IMR-90 (cell line): ENCODE measurements at places on chromosomes 3 and 15.
A peak's percentile ranks its signal among the peaks of the same experiment; 100 is the strongest.

DNA sequence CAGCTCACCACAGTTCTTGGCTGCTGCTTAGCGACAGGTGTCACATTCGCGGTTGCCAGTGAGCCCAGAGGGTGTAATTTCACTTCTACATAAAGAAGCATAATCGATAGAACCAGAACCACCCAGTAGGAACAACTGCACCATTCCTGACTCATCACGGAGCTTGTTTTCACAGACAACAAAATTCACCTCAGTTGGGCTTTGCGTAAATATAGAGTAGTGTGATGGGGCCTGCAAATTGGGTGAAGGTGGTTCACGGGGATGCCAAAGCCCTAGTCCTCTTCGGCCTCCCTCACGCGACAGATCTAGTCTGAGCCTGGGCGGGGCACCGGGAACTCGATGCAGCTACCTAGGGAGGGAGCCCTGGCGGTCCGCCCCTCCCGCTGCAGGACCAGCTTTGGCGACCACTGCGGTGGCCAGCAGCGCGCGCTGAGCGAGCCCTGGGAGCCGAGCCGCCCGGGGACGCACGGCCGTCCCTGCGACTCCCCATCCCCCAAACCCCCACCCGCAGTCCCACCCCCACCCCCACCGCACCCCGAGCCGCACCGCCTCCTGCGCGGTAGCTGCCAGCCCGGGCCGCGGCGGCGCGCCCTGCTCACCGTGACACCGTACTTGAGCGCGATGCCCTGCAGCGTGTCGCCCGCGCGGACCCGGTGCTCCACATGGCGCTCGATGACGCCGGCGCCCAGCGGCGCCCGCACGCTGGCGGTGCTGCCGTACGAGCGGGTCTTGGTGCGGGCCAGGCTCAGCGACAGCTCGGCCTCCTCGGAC, 519 bp downstream of the LYSMD2 start:
- H3K27me3 ChIP-seq = no peaks in the 10 kb centered on the region
- H3K36me3 ChIP-seq = no peaks in the 10 kb centered on the region
- H3K27ac ChIP-seq = peak overlapping the region; percentile 6; the same call in 1 of the 2 replicates
- H3K4me1 ChIP-seq = peaks cover 8% of the 10 kb centered on the region
- no peak for DNase-seq

GRCh38 chr15:47817969-47818548, 100.8 kb downstream of the SEMA6D start:
- no peaks in the 10 kb centered on the region for H3K36me3 ChIP-seq
- no peak overlapping the region for H3K4me3 ChIP-seq
- H3K4me1 ChIP-seq = peaks cover 3% of the 10 kb centered on the region; the same call in 1 of the 2 replicates
- H3K27ac ChIP-seq = no peak overlapping the region
- H3K27me3 ChIP-seq = peaks cover 17% of the 10 kb centered on the region

- H3K36me3 ChIP-seq = no peaks in the 10 kb centered on the region
- H3K27ac ChIP-seq = no peak overlapping the region
- peaks cover 9% of the 10 kb centered on the region for H3K27me3 ChIP-seq
- no peak for DNase-seq
These were observed 19.4 kb upstream of the IQCF6 start for GRCh38 chr3:51798411-51798963.

GRCh38 chr3:17747174-17747889, 4.9 kb upstream of the TBC1D5 start:
- H3K4me1 ChIP-seq = no peaks in the 10 kb centered on the region
- H3K27ac ChIP-seq = no peak overlapping the region
- no peak overlapping the region for H3K4me3 ChIP-seq
- no peaks in the 10 kb centered on the region for H3K36me3 ChIP-seq

DNA sequence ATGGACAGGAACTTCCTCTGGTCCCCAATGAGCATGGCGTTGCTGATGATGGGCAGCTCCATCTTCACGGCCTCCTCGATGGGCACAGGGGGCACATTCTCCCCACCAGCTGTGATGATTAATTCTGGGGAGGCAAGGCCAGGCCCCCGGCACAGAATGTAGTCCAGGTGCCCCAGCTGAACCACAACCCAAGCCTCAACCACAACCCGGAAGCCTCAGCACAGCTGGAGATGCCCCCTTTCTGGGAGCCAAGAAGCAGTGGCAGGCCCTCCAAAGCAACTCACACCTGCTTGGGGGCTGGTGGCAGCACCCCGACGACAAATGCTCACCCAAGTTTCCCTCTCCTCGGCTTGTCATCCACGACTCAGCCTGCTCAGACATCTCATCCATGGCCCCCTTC, 25.2 kb downstream of the IDH3A start:
- no peaks in the 10 kb centered on the region for H3K4me1 ChIP-seq
- peaks cover 6% of the 10 kb centered on the region for H3K27me3 ChIP-seq
- H3K36me3 ChIP-seq = peaks cover 16% of the 10 kb centered on the region
- no peak for DNase-seq
- H3K4me3 ChIP-seq = no peak overlapping the region

DNA sequence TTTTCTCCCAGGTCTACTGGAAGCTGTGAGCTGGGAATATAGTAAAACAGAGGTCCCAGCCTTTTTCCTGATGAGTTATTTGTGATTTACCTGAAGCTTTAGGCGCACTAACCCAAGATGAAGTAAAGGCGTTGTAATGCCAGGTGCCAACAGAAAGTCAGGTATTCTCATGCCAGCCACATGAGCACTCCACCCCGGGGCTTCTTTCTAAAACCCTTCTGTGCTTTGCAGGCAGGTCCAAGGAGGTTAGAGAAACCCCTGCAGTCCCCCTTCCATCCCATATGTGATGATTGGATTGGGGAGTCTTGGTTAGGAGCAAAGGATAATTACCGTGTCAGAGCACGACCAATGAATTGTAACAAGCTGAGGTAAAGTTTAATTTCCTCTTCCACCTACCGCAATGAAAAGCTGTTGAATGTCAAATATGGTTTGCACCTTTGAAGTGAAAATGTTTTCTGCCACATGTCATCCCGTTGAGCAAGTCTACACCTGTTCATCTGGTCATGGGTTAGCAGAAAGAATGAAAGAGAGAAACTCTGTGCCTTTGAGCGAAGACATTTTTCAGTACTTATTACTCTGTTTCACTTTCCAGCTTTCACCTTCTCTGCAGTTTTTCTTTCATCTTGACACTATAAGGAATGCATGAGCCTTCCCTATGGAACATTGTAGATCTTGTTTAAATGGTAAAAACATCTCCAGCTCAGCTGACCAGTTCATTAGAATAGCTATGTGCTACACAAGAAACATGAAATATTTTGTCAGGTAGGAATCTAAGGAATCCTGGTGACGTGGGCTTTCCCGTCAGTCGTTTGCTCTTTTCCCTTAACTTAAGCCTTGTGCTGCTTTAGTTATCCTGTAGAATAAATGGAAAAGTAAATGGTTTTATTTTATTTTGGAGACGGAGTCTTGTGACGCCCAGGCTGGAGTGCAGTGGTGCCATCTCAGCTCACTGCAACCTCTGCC, 204.6 kb upstream of the IL12A start:
- no peak for DNase-seq
- H3K27me3 ChIP-seq = no peaks in the 10 kb centered on the region
- H3K4me3 ChIP-seq = no peak overlapping the region
- H3K4me1 ChIP-seq = peaks cover 28% of the 10 kb centered on the region
- peaks cover 2% of the 10 kb centered on the region; the same call in 1 of the 2 replicates for H3K36me3 ChIP-seq

- DNase-seq = no peak
- no peaks in the 10 kb centered on the region for H3K36me3 ChIP-seq
- H3K4me3 ChIP-seq = no peak overlapping the region
- no peaks in the 10 kb centered on the region for H3K27me3 ChIP-seq
- no peak overlapping the region for H3K27ac ChIP-seq
These were observed 246.9 kb upstream of the AGTR1 start for GRCh38 chr3:148450819-148451218.

DNA sequence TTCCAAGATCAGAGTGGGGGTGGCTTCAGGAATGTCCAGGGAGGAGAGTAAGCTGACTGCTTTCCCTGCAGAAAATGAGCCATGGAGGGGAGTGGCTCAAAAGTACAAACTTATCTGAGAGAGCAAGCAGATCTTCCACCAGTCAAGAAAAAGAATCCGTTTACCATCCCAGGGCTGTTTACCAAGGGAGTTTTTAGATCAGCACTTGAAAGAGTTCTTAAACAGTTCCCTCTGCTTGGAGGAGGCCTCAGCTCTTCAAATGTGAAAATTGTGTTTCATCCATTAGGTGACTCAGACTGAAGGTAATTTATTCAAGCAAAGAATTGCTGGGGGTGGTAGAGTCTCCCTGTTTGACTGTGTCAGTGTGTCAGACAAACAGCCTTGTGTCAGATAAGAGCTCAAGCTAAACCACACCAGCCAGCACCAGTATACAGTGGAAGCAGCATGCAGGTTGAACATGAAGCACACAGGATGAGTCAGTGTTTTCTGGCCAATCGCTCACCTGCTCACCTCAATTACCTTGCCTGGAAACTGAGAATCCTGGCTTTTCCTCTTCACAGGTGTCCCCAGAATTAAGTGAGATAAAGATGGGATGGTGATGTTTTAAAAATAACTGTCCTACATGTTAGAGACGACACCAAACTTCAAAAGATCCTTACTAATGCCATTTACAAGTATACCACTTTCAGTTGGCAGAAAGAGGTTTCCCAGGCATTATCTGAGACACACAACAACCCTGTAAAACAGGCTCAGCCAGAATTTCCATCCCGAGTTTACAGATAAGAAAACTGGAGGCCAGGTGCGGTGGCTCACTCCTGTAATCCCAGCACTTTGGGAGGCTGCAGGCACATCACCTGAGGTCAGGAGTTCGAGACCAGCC, 21.7 kb downstream of the SH3BP5 start:
- H3K36me3 ChIP-seq = no peaks in the 10 kb centered on the region
- H3K4me1 ChIP-seq = peaks cover 8% of the 10 kb centered on the region
- H3K27ac ChIP-seq = no peak overlapping the region; the same call in 1 of the 2 replicates
- H3K27me3 ChIP-seq = no peaks in the 10 kb centered on the region
- H3K4me3 ChIP-seq = no peak overlapping the region
- DNase-seq = peak; percentile 76

- H3K36me3 ChIP-seq = no peaks in the 10 kb centered on the region
- no peak for DNase-seq
- H3K27ac ChIP-seq = no peak overlapping the region
- H3K4me3 ChIP-seq = no peak overlapping the region
These were observed 76.6 kb upstream of the NANOGP8 start for GRCh38 chr15:35161694-35162093.

DNA sequence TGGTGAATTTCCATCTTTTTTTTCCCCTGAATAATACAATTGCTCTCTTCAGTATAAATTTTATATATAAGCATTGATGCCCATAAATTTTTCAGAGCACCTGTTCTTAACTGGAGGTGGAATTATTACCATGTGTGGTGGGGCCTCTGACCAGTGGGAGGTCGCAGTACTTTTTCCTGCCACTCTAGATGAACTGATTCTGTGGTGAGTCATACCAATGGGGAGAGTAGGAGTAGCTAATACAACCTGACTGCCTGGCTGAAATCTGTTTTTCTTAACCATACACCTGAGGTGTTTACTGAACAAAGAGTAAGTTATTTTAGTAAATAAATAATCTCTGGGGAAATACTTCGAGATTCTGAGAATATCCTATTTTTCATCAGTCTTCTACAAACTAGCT, 67.2 kb downstream of the UNC13C start:
- H3K27me3 ChIP-seq = no peaks in the 10 kb centered on the region
- no peak overlapping the region for H3K27ac ChIP-seq
- H3K4me1 ChIP-seq = no peaks in the 10 kb centered on the region
- no peak for DNase-seq
- H3K4me3 ChIP-seq = no peak overlapping the region

GRCh38 chr3:12182687-12183441, 24.2 kb upstream of the TIMP4 start:
- peaks cover 15% of the 10 kb centered on the region for H3K4me1 ChIP-seq
- no peak for DNase-seq
- H3K4me3 ChIP-seq = no peak overlapping the region
- no peak overlapping the region for H3K27ac ChIP-seq
- H3K27me3 ChIP-seq = no peaks in the 10 kb centered on the region
